HCT116 (cell line): ENCODE measurements at places on chromosomes 6 and 20.

DNA sequence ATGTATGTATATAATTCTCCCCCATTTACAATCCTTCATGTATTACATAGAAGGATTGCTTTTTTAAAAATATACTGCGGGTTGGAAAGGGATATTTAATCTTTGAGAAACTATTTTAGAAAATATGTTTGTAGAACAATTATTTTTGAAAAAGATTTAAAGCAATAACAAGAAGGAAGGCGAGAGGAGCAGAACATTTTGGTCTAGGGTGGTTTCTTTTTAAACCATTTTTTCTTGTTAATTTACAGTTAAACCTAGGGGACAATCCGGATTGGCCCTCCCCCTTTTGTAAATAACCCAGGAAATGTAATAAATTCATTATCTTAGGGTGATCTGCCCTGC is 3.6 kb downstream of the FOXC1 start:
- H3K27me3 ChIP-seq, result no peaks in the 10 kb centered on the region
- no peak overlapping the region for H3K27ac ChIP-seq
- H3K36me3 ChIP-seq, result 0 out of 2 replicates have a peak, but pooled peaks cover 4% of the 10 kb centered on the region
- no peak for DNase-seq

DNA sequence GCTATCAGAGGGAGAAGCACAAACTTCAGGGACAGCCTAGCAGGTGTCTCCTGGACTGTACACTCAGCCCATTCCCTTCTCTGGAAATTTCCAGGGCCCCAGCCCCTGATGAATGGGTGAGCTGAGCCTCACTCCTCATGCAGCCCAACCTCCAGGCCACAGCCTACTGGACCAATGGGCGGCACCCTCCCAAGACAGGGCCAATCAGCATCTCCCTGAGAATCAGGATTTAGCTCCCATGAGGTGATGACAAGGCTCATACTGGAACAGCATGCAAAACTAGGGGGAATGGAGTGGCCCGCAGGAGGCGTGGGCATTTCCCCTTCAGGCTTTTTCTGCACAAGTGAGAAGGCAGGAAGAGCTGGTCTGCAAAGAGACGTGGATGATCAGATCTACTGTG is 29.0 kb downstream of the NFATC2 start:
- no peaks in the 10 kb centered on the region for H3K27me3 ChIP-seq
- no peak overlapping the region for H3K27ac ChIP-seq

DNA sequence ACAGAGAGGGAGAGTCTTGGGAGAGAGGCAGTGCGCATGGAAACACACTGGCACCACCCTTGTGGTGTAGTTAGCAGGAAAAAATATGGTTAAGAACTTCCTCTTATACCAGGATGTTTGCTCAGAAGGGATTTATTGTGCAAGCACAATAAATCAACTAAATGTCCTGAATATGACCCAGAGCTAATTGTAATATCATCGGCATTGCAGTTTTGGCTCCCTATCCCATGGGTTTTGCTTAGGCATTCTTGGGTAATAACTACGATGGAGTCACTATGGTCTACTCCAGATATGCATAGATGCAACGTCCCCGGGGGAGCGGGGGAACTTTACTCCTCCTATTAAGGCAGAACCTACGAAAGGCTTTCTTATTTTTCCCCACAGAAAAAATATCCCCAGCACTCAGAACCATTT is 751.6 kb downstream of the EYS start:
- DNase-seq, result no peak
- H3K4me1 ChIP-seq, result no peaks in the 10 kb centered on the region
- no peaks in the 10 kb centered on the region for H3K36me3 ChIP-seq
- no peak overlapping the region for H3K27ac ChIP-seq
- no peak overlapping the region for H3K4me3 ChIP-seq

- no peaks in the 10 kb centered on the region for H3K27me3 ChIP-seq
- H3K4me1 ChIP-seq, result peaks cover 22% of the 10 kb centered on the region
- H3K4me3 ChIP-seq, result no peak overlapping the region
- H3K27ac ChIP-seq, result no peak overlapping the region
Measured at GRCh38 chr6:35739645-35740524, 3.1 kb downstream of the ARMC12 start.

GRCh38 chr6:83960664-83961063 is 72.9 kb upstream of the MRAP2 start:
- H3K4me3 ChIP-seq, result no peak overlapping the region
- DNase-seq, result no peak
- no peak overlapping the region for H3K27ac ChIP-seq
- H3K4me1 ChIP-seq, result no peaks in the 10 kb centered on the region

DNA sequence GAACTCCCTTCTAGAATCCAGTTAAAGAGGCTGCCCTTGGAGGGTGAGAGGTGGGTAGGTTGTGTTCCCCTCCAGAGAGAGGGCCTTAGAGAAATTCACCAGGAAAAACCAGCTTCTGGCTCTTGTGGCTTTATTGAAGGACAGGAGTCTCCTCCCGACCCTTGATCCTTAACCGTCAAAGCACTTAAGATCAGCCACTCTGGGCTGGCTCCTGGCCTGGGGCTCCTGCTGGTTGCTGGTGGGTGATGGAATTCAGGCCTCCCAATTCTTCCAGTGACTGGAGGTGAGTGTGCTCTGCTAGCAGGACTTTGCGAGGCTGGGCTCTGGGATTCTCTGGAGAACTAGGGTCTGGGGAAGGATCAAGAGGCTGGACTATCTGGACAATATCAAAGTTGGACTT is 75.6 kb upstream of the LGSN start:
- H3K4me1 ChIP-seq, result no peaks in the 10 kb centered on the region
- H3K27me3 ChIP-seq, result no peaks in the 10 kb centered on the region
- DNase-seq, result no peak
- no peak overlapping the region for H3K4me3 ChIP-seq
- H3K36me3 ChIP-seq, result no peaks in the 10 kb centered on the region

GRCh38 chr6:134168590-134169208 is 116.3 kb upstream of the SLC2A12 start:
- H3K27ac ChIP-seq, result no peak overlapping the region
- H3K27me3 ChIP-seq, result no peaks in the 10 kb centered on the region
- no peak overlapping the region for H3K4me3 ChIP-seq
- no peaks in the 10 kb centered on the region for H3K4me1 ChIP-seq
